ENCODE measurements at places on chromosomes 13 and 19.

- DNase-seq: no peak
Observed at GRCh38 chr19:50178859-50179537, 15.9 kb upstream of the IZUMO2 start.

- DNase-seq: no peak
Observed at GRCh38 chr19:38276942-38277517, 12.7 kb downstream of the SPINT2 start.

- DNase-seq: no peak
Observed at GRCh38 chr19:49165111-49165750, 7.6 kb downstream of the TRPM4 start.

DNA sequence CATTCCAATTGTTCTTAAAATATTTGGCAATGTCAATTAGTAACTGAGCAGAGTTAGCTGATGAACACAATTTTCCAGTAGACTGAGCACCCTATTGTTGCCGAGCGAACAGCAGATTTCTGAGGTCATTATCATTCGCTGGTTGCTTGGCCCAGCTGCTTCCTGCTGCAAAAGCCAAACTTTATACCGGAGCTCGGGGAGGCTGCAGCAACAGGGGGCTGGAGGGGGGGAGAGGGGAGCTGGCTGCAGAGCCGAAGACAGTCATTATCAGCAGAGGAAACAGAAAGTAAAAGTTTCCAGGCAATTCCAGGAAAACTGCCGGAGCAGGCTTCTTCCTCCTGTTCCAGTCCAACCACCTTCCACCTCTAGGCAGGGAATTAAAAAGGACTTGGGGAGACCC lies 77.9 kb downstream of the ZNF536 start:
- no peak for DNase-seq

DNA sequence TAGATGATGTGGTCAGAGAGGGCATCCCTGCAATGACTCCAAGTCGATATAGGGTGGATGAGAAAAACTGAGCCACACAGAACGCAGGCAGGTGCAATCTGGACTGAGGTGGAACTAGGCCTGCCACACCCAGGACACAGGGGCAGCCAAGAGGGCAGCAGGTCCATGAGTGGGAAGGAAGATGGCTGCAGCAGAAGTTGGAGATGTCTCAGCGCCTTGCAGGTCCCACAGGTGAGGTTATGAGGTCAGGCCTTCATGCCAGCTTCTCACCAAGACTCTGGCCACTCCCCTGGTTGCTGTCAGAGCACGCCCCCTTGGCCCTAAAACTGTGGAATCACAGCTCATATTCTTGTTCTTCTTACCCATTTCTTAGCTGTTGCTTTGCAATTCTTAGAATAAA lies 147.7 kb upstream of the VSTM2B start:
- DNase-seq: no peak

GRCh38 chr19:2135474-2136402 lies 15.6 kb downstream of the AP3D1 start:
- no peak for DNase-seq

DNA sequence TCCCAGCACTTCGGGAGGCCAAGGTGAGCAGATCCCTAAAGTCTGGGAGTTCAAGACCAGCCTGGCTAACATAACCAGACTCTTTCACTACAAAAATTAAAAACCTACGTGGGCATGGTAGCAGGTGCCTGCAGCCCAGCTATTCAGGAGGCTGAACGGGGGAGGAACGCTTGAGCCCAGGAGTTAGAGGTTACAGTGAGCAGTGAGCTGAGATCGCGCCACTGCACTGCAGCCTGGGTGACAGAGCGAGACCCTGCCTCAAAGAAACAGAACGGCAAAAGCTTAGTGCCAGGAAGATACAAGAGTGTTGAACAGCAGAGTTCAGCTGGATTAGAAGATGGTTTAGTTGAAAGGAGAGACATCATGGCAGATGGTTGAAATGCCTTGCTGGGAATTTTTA lies 24.1 kb upstream of the RNF113B start:
- no peak for DNase-seq

GRCh38 chr13:42038661-42039456 lies 9.6 kb upstream of the DGKH start:
- no peak for DNase-seq

- no peak for DNase-seq
Observed at GRCh38 chr13:95246292-95247082, 54.8 kb downstream of the ABCC4 start.

- DNase-seq: no peak
Observed at GRCh38 chr19:15397782-15398181, 18.2 kb upstream of the AKAP8 start.

DNA sequence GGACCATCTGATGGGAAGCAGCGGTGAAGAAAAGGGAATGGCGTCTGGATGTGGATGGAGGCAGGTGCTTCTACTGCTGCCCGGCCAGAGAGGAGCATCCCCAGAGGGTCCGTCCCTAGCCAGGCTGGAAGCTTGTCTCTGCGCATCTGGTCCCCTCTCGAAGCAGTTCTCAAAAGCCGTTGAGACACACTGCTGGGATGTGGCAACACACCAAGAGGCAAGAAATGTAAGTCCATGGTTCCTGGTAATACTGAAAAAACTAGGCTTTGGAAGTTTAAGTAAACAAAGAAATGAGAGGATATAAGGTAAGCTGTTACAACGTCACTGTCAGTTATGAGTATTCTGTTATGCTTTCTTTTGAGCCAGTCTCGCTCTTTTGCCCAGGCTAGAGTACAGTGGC lies 15.1 kb upstream of the FFAR2 start:
- DNase-seq: no peak

Data from thoracic aorta (tissue), 2 donors.